ENCODE measurements at places on chromosomes 1 and 21.
A peak's percentile ranks its signal among the peaks of the same experiment; 100 is the strongest.

- DNase-seq = no peak
These were observed 69.5 kb upstream of the KCND3 start for GRCh38 chr1:112058815-112059450.

- DNase-seq = peak; percentile 37
These were observed 1.9 kb upstream of the TEKT2 start for GRCh38 chr1:36081926-36082485.

- DNase-seq = no peak
These were observed 1034.1 kb upstream of the PRMT6 start for GRCh38 chr1:106022312-106022902.

DNA sequence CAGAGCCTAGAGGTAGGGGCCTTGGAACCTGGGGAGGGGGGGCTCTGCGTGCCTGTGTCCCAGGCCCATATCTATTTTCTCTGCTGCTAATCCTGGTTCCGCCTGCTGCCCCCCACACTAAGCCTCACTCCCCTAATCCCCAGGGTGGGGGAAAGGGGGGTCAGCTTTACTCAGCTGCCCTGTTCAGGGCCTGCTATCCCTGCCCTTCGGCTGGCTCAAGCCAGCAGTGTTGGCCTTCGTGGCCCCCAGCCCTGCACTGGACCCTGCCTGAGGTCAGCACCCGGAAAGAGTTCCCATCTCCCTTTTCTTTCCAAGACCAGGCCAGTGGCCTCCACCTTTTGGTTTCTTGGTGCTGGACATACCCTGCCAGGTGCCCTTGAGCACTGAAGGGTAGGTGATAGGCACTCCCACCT is 8.4 kb downstream of the ZBTB7B start:
- DNase-seq = no peak

GRCh38 chr1:8562881-8563865 is 245.3 kb downstream of the SLC45A1 start:
- DNase-seq = no peak
